ENCODE measurements at places on chromosomes 11 and 22. TPM values are rescaled to one million over a fixed set of nuclear protein-coding genes. Genes with fewer than 3 reads are reported as not detected.
A peak's percentile ranks its signal among the peaks of the same experiment; 100 is the strongest.

GPHA2 gene
- 11.6 TPM for total RNA-seq

OR8J1 gene
- total RNA-seq = not detected

GRCh38 chr11:57440744-57441414 is 14.0 kb upstream of the SLC43A3 start:
- no peaks in the 10 kb centered on the region for H3K27me3 ChIP-seq
- DNase-seq = peak; percentile 93
- peak overlapping the region; percentile 95 for H3K27ac ChIP-seq
- H3K4me1 ChIP-seq = peaks cover 70% of the 10 kb centered on the region

- H3K27ac ChIP-seq = no peak overlapping the region
- peaks cover 2% of the 10 kb centered on the region for H3K36me3 ChIP-seq
- no peak for DNase-seq
- H3K4me1 ChIP-seq = peaks cover 83% of the 10 kb centered on the region
- no peak overlapping the region for H3K4me3 ChIP-seq
Measured at GRCh38 chr11:72773291-72773690, 20.6 kb downstream of the STARD10 start.

DNA sequence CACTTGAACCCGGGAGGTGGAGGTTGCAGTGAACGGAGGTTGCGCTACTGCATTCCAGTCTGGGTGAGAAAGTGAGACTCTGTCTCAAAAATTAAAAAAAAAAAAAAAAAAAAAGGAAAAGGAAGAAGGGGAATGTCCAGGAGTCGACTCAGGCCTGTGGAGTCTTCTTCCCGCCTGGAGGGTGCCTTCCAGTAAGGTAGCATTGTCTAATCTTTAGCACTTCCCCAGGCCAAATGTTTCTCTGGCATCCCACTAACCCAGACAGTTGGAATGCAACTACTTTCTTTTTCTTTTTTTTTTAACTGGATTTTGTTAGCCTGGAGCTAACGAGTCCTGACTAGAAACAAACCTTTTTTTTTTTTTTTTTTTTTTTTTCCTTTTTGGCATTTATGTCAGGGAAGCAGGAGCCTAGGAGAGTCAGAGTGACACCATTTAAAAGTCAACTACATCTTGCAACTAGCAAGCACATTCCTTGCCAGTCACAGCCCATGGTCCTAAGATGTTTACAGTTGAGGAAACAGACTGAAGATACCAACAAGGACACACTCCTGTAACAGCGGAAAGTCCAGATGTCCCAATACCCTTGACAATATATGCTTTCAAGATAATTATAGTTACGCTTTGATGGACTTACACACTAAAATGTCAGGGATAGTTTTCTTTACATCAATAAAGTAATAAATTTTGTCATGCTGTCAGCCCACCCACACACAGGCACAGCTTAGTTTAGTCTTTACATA is 10.6 kb downstream of the PLET1 start:
- H3K36me3 ChIP-seq = no peaks in the 10 kb centered on the region
- H3K4me1 ChIP-seq = no peaks in the 10 kb centered on the region
- no peak for DNase-seq
- no peaks in the 10 kb centered on the region for H3K27me3 ChIP-seq
- no peak overlapping the region for H3K4me3 ChIP-seq

Data from HepG2 (cell line).